ENCODE measurements at places on chromosomes 3 and 15. TPM values are rescaled to one million over a fixed set of nuclear protein-coding genes. Genes with fewer than 3 reads are reported as not detected.
A peak's percentile ranks its signal among the peaks of the same experiment; 100 is the strongest.

TMCO5A gene
- total RNA-seq: not detected

PDZRN3 gene
- total RNA-seq: not detected

AHSG gene
- total RNA-seq: not detected

MED12L gene
- total RNA-seq: 2.2 TPM

PATL2 gene
- 38.4 TPM for total RNA-seq

ATP2C1 gene
- total RNA-seq: 64.0 TPM

CADPS gene
- total RNA-seq: not detected

PCSK6 gene
- 1.5 TPM for total RNA-seq

FGD5 gene
- not detected for total RNA-seq

INSYN1 gene
- not detected for total RNA-seq

CLRN1 gene
- not detected for total RNA-seq

CDCP1 gene
- total RNA-seq: 7.0 TPM

RLBP1 gene
- not detected for total RNA-seq

HRH1 gene
- total RNA-seq: 0.15 TPM

VGLL4 gene
- 53.2 TPM for total RNA-seq

ROPN1B gene
- not detected for total RNA-seq

DNA sequence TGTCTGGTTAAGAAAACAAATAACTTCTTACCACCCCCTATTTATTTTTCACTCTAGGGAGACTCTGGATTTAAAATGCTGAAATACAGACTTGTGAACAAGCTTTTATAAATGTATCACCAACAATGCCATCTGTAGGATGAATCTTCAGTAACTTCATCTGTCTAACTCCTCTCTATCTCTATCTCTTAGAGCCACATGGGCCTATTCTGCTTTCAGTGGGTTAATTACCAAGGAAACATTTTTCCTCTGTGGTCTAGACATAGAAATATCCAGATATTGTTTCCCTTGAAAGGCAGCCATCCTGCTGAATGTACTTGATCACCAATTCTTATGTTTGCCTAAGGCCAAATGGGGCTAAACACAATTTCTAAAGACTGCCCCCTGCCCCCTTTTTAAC, 167.6 kb upstream of the COL8A1 start:
- no peak for DNase-seq

- DNase-seq: no peak
Measured at GRCh38 chr3:25043177-25043576, 384.9 kb upstream of the RARB start.

DNA sequence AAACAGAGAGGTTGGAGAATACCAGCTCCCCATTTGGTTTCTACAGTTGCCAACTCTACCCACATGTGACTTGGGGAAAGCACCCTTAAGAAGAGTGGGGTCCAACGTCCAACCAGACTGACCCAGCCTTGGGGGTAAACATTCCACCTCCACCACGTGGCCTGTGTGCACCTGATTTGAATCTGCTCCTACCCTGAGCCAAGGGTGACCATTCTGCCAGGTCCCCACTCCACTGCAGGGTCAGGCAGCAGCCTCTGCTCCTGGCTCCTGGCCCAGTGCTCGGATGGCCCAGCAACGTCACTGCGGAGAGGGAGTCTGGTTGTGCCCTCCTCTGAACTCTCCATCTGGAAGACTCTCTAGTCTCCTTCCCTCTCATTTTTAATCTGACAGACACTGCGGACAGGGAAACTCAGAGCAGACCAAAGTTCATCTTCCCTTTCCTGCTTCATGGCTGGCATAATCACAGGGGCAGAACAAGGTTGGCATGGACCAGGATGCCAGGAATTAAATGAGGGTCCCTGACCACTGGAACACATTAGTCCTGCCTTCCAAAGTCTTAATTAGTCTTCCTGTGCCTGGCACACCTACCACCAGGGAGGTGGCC, 29.4 kb downstream of the FHIT start:
- no peak for DNase-seq

- no peak for DNase-seq
Measured at GRCh38 chr3:195703776-195704175, 17.0 kb upstream of the MUC20 start.

GRCh38 chr3:184816614-184817013, 4.6 kb downstream of the VPS8 start:
- no peak for DNase-seq

GRCh38 chr3:9078561-9079240, 115.4 kb upstream of the RAD18 start:
- no peak for DNase-seq

GRCh38 chr3:156892701-156893100, 66.5 kb downstream of the LEKR1 start:
- no peak for DNase-seq

- no peak for DNase-seq
Measured at GRCh38 chr3:148329481-148330235, 368.0 kb upstream of the AGTR1 start.

DNA sequence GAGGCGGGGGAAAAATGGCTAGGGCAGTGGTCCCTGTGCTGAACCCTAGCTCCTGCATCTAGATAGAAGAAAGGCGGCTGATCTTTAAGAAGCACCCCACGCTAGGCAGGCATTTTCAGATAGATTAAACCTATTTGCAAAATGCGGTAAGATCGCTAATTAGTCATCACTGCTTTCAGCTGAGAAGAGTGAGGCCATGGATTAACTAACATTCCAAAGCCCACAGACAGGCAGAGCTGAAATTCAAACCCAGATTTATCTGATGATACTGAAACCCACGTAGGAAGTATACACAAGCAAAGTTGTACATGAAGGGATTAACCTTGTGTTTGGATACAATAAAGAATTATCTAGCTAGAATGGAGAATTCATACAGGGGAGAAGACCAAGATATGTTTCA, 4.8 kb downstream of the ADPGK start:
- peak; percentile 14 for DNase-seq

DNA sequence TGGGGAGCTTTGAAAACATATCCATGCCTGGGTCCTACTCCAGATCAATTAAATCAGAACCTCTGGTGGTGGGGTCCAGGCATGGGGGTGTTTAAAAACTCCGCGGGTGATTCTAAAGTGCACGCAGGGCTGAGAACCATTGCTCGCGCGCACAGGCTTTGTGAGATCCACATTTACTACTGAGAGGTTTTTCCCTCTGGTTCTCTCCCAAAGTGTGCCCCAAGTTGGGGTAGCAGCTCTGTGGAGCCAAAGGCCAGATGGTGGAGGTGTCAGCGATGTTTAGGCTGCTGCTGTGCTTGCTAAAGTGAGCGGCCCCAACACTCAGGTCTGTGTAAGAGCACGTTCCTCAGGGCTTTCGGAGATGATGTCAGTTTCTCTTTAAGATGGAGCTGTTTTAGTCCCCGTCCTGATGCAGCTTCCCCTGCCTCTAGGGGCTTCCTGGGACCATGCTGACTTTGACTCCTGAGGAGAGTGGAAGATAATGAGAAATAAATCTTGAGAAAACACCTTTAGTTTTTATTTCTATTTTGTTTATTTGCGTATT, 13.4 kb upstream of the MAGEF1 start:
- no peak for DNase-seq

GRCh38 chr3:109331692-109332091, 5.7 kb downstream of the DPPA4 start:
- no peak for DNase-seq

- no peak for DNase-seq
Measured at GRCh38 chr15:92893200-92893599, 6.9 kb upstream of the CHD2 start.

- DNase-seq: no peak
Measured at GRCh38 chr3:194167480-194168282, 31.7 kb downstream of the HES1 start.

DNA sequence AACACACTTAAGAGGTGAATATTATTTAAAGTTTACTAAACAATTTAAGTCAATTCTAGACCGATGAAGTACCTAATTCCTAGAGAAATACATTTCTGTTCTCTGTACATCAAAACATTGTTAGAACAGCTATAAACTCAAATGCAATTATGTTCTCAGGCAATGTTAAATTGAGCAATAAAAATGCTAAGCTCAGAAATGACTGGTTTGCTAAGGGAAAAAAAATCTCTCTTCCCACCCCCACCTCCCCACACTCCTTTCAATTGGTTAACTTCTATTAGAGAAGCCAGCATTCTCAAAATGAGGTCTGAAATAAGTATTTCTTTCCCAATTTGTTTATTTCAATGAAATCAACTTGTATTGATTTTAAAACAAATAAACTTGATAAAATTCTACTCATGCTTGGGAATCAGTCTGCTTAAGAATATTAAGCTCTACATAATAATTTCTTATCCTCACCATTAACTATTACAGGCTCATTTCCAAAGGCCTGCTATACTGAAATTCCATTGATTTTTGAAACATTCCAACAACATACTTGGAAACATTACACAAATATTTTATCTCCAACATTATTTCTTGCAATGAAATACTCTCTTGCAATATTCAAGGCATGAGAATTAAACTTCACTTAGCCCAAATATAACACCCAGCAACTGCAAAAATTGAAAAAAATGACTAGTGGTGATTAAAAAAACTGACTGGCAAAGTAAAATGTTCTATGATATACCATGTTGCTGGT, 22.6 kb downstream of the TSPAN3 start:
- DNase-seq: no peak

DNA sequence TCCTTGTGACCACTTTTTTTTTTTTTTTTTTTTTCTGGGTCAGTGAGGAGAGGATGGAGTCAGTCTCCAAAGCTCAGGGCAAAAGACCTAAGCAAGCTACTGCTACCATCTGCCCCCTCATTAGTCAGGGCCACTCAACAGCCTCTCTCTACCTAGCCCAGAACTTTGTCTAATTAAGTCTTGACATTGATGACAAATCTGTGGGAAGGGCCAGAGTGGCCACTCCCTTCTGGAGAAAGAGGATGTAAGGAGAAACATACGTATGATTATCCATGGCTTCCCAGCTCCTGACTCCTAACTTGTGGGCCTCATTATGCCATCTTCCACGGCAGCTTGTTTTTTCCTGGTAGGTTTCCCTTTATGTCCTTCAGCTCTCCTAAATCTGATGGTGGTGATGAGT, 37.9 kb downstream of the NR1I2 start:
- no peak for DNase-seq

GRCh38 chr15:29003191-29003839, 117.5 kb downstream of the APBA2 start:
- DNase-seq: no peak

DNA sequence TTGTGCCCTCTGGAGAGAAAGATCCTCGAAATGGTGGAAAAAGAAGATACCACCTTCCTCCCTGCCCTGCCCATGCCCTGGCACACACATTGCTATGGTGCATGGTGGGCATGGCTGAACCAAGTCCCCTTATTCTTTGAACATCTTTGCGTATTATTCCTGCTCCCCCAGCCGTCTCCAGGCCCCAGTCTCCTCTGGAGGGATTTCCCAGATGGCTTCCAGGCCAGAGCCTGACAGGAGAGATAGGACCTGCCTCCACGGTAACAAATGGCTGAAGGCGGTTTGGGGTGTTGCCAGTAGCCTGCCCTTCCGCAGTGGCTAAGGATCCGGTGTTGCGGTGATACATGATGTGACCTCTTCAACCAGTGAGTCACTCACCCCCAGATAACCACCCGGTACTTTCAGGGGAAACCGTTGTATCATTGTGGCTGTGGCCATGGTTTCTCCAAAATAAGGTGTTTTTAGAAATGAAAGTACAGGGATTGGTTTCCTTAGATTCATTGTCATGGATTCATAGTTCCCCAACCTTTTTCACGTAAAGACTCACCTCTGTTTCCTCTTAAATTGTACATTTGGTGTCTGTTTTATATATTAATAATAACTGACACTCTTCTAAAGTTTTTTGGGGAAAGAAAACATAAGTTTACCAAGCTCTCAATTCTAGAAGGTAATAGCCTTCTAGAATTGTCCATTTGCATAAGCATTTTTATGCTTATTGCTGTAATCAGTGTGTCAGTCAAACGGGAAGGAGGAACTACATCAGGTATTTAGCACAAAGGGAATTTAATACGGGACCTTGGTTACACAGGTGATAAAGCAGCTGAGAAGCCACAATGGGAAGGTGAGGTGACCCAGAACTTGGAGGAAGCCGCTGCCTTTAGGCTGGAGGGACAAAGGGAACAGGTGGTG, 25.9 kb downstream of the SMAD3 start:
- DNase-seq: peak; percentile 94

DNA sequence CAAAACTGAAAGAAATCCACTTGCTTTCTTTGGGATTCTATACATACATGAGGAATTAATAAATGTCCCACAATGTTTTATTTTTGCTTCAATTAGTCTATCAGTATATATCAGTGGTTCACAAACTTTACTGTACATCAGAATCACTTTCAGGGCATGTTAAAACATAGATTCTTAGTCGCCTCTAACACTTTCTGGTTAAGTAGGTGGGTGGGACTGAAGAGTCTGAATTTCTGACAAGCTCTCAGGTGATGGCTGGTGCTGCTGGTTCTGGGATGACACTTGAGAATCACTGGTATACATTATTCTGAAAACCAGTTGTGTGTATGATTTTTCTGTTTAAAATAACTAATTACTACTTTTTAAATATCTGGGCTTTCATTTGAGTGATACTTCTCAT, 393.3 kb downstream of the TBC1D5 start:
- DNase-seq: no peak

DNA sequence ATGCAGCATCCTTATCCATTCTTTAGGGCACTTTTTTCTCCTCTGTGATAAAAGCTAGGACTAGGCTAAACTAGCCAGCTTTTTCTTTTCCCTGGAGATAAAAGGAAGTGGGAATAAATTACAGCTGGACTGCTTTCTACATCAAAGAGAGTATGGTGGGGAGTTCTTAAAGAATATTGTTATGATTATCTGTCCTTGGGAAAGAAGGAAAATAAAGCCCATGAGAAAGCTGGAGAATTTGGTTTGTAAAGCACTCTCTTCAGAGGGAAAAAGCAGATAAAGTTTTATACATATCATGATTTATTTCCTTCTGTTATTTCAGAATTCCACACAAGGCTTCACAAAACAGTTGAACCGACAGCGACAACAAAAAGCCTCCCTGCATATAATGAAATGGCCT, 923.0 kb downstream of the DIPK2A start:
- no peak for DNase-seq

DNA sequence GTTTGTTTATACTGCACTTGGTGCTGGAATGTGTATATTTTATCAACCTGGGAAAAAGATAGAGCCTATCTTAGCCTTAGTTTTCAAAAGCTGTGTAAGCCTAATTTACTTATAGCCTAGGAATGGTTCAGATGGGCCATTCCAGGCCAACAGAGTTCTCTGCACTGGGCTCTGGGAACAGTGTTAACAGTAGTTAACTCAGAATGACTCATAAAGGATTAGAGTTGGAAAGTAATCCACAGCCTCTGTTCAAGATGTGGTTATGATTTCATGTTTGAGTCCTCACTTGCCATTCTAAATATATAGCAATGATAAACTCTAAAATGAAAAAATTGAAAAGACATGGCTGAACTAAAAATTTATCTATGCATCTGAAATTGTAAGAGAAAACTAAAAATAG, 22.6 kb upstream of the PEX5L start:
- DNase-seq: no peak

- DNase-seq: no peak
Measured at GRCh38 chr15:99017322-99017701, 9.7 kb upstream of the PGPEP1L start.

- no peak for DNase-seq
Measured at GRCh38 chr3:23713641-23714040, 92.1 kb upstream of the UBE2E1 start.

- no peak for DNase-seq
Measured at GRCh38 chr3:100437721-100438622, 36.6 kb downstream of the LNP1 start.
